ENCODE measurements at places on chromosomes 3 and 15. TPM values are rescaled to one million over a fixed set of nuclear protein-coding genes. Genes with fewer than 3 reads are reported as not detected.

PPP2R3A gene
- 19.6 TPM for total RNA-seq

CHRM5 gene
- total RNA-seq: not detected

DNA sequence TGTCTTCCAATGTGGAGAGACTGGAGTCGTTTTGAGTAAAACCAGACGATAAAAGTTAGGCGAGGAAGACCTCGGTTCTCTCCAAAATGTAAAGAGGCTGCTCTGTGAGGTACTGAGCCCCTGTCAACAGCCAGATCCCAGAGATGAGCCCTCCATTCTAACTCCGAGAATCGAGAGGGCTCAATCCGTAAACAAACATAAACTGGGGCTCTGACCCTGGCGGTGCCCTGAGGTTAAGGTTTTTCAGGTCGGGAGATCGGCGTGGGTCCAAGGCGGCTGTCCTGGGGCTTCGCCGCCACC, 417 bp downstream of the TBCCD1 start:
- peak overlapping the region; percentile 7 for H3K4me3 ChIP-seq
- H3K27ac ChIP-seq: no peak overlapping the region
- H3K4me1 ChIP-seq: peaks cover 3% of the 10 kb centered on the region
- no peaks in the 10 kb centered on the region for H3K36me3 ChIP-seq

GRCh38 chr3:79109754-79110153, 658.0 kb downstream of the ROBO1 start:
- no peak for DNase-seq
- H3K36me3 ChIP-seq: no peaks in the 10 kb centered on the region
- no peak overlapping the region for H3K4me3 ChIP-seq
- H3K27ac ChIP-seq: no peak overlapping the region

GRCh38 chr3:157199841-157200240, 39.9 kb upstream of the CCNL1 start:
- H3K27me3 ChIP-seq: no peaks in the 10 kb centered on the region
- no peak overlapping the region for H3K27ac ChIP-seq
- H3K4me3 ChIP-seq: no peak overlapping the region
- H3K4me1 ChIP-seq: no peaks in the 10 kb centered on the region
- DNase-seq: no peak
- no peaks in the 10 kb centered on the region for H3K36me3 ChIP-seq

NTRK3 gene
- 79.2 TPM for total RNA-seq

- no peak overlapping the region for H3K4me3 ChIP-seq
- H3K36me3 ChIP-seq: no peaks in the 10 kb centered on the region
- DNase-seq: no peak
- H3K27ac ChIP-seq: no peak overlapping the region
- no peaks in the 10 kb centered on the region for H3K4me1 ChIP-seq
These were observed 206.8 kb upstream of the STRIT1 start for GRCh38 chr3:155500194-155500818.

GRCh38 chr3:75101329-75102147, 487.1 kb upstream of the CNTN3 start:
- no peaks in the 10 kb centered on the region for H3K27me3 ChIP-seq
- no peak overlapping the region for H3K4me3 ChIP-seq
- DNase-seq: no peak

SH3GL3 gene
- total RNA-seq: 0.62 TPM

GRCh38 chr15:77039848-77040247, 31.1 kb downstream of the TSPAN3 start:
- peaks cover 2% of the 10 kb centered on the region for H3K36me3 ChIP-seq
- H3K4me3 ChIP-seq: no peak overlapping the region
- DNase-seq: no peak

KLF15 gene
- total RNA-seq: 39.9 TPM

DNA sequence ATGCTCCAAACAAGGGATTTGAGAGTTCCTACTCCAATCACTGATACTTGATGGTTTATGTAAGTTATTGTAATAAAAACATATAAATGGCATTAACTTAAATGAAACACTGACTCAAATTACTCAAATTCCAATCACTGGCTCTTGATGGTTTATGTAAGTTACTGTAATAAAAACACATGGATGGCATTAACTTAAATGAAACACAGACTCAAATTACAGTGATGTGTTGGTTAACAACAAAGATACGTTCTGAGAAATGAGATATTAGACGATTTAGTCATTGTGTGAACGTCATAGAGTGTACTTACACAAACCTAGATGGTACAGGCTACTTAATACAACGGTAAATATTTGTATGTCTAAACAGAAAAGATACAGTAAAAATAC, 6.6 kb downstream of the MOBP start:
- no peak overlapping the region for H3K4me3 ChIP-seq
- no peaks in the 10 kb centered on the region for H3K27me3 ChIP-seq
- no peaks in the 10 kb centered on the region for H3K36me3 ChIP-seq
- DNase-seq: no peak
- H3K27ac ChIP-seq: no peak overlapping the region

COMMD4 gene
- total RNA-seq: 32.8 TPM

- DNase-seq: no peak
- H3K4me1 ChIP-seq: no peaks in the 10 kb centered on the region
- no peaks in the 10 kb centered on the region for H3K36me3 ChIP-seq
- no peak overlapping the region for H3K4me3 ChIP-seq
These were observed 8.6 kb upstream of the PPM1L start for GRCh38 chr3:160747422-160747821.

All from aorta (tissue), 5 donors.